ACHN (cell line): ENCODE measurements at places on chromosomes 12 and 14.

DNA sequence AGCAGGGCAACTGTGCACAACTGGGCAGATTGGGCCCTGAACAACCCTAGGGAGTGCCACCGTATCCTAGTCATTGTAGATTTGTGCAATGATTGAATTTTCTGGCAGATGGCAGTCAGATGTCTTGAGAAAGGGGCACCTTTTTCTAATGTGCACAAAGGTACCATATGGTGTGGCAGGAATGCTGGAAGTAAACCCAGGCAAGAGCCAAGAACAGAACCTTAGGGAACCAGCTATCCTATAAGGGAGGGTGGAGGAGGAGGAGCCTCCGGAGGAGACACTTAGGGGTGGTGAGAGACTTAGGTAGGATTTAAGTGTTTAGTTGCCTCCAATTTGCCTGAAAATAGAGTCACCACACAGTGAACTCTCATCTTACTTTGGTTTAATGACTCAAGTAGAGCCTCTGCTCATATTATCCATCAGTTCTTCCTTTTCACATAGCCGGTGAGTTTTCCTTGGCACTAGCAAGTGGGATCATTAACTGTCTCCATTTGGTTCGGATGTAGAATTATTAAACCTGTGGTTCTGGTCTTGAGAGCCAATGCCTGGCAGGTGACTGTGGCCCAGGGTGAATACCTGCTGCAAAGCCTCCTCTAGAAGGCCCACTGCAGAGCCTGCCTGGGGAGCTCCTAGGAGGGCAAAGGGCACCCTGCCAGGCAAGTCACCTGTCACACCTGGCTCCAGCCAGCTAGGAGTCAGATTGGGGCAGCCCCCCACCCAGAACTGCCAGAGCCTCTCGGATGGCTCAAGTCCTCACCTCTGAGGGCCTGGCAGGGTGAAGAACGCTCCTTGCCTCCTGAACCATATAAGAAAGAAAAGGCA, 184.4 kb upstream of the HIF1A start:
- no peak for DNase-seq

DNA sequence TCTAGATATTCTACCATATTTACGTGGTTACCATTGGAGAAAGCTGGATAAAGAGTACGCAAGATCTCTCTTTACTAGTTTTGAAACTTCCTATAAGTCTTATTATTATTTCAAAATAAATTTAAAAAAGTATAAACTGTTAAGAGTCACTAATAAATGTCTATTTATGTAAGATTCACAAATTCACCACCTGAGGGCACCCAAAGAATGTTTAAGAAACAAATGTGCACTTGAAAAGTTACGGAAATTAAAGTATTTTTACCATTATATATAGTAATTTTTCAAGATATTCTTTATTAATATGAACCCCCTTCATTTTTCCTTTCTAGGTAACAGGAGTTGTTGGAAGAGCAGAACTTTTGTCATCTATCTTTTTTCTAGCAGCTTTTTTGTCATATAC, 11.9 kb downstream of the TMTC3 start:
- peak; percentile 70 for DNase-seq

DNA sequence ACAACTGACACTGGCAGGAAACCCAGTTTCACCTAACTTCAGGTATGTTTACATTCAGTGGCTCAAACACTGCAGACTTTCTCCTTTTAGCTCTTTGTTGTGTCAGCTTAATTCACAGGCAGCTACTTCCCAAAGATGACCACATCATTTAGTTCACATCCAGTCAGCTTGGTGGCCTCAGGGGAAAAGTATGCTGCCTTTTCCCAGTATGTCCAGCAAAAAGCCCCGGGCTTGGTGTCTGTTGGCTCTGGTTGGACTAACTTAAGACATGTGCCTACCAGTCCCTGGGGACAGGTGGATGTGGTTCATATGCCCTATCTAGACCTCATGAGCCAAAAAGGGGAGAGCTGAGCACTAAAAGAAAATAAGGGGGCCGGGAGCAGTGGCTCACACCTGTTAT, 56.4 kb downstream of the GOLGA5 start:
- DNase-seq, result no peak

- no peak for DNase-seq
Observed at GRCh38 chr14:60637479-60638315, 11.6 kb downstream of the SIX1 start.

GRCh38 chr14:62689733-62690132, 355.5 kb downstream of the KCNH5 start:
- DNase-seq, result no peak

DNA sequence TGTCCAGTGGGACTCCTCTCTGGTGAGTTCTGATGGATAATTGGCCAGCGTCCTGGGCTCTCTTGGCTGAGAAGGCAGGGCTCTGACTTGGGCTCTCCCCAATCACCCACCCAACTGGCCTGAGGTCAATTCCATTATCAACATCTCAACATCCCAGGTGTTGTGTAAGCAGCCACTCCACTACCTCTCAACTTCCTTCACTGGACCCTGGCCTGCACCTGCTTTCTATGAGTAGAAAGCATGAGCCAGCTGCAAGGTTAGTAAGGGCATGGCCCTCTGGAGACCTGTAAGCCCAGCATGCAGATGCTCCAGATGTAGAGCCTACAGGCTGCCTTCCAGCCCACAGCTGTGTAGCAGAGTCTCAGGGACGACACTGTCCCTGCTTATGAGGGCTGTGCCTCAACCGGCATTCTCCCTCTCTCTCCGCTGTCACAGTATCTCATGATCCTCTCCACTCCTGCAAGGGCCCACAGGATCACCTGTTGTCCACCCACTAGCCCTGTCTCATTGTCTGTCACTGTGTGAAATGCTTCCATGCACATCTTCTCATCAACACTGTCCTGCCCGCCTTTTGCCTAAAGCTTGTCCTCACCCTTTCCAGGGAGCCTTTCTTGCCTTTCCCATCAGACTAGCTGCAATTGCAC, 5.4 kb upstream of the KRT81 start:
- DNase-seq, result no peak

DNA sequence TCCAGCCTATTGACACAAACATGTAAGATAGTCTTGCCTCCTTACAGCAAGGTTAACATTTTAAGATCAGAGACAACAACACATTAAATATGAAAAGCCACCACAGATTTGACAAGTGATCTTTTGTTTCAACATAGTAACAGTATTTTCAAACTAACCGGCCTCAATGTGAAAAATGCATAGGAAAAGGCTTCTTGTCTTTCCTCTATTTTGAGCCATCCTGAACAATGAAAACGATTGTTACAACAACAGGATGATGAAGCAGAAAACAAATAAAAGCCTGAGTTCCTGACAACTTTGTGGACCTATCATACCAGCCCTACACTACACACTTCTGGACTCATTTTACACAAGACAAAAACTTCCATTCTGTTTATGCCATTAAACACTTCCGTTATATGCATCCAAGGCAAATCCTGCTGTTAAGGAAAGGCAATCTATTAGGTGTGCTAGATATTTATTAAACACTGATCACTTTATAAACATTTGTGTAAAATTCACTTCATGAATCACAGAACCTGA, 37.3 kb downstream of the BAZ1A start:
- DNase-seq, result no peak

DNA sequence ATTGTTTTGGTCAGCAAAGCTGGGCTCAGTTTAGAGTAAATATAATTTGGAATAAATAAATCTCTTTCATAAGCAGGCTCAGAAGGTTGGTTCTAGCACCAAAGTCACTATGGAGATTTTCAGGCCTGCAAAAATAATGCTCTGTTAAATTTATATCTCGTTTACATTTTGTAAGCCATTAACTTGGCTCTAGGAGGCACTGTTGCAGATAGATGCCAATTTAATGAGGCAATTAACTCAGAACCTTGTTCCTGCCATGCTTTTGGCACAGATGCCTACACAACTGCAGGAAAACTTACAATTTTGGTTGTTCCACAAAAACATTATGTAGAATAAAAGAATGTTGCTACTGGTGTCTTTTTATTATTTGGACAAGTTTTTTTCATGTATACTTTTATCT, 428.1 kb downstream of the FLRT2 start:
- DNase-seq, result no peak

- no peak for DNase-seq
Observed at GRCh38 chr12:89836026-89836425, 127.4 kb upstream of the ATP2B1 start.

GRCh38 chr14:51095854-51096823, 1.2 kb upstream of the TRIM9 start:
- peak; percentile 74 for DNase-seq

GRCh38 chr12:105466901-105467598, 136.6 kb downstream of the C12orf75 start:
- no peak for DNase-seq

DNA sequence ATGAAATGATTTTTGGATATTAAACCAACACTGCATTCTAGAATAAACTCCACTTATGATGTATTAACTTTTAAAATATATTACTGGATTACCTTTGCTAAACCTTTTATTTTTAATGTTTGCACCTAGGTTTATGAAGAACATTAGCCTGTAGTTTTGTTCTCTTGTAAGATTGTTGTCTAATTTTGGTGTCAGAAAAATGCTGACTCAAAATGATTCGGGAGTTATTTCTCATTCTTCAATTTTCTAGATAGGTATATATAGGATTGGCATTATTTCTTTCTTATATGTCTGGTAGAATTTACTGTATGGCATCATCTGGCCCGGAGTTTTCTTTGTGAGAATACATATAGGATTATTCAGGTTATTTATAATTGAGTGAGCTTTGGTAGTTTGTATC, 54.6 kb downstream of the MAP4K5 start:
- no peak for DNase-seq
